ENCODE measurements at places on chromosomes 1 and 21.

DNA sequence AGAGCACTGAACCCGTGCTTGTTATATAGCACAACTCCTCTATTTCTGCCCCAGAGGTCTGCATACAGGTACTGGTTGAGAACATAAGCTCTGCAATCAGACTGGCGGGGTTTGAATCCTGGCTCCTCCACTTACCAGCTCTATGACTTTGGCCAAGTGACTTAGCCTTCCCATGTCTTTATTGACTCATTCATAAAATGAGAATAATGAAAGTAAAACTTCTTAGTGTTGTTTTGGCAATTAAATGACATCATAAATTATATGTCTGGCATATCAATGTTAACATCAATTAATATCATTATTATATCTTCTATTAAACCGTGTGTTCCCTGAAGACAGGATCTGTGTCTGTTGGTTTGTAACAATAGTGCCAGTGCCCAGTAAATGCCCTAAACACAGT, 4.3 kb downstream of the INKA2 start:
- no peak for DNase-seq

DNA sequence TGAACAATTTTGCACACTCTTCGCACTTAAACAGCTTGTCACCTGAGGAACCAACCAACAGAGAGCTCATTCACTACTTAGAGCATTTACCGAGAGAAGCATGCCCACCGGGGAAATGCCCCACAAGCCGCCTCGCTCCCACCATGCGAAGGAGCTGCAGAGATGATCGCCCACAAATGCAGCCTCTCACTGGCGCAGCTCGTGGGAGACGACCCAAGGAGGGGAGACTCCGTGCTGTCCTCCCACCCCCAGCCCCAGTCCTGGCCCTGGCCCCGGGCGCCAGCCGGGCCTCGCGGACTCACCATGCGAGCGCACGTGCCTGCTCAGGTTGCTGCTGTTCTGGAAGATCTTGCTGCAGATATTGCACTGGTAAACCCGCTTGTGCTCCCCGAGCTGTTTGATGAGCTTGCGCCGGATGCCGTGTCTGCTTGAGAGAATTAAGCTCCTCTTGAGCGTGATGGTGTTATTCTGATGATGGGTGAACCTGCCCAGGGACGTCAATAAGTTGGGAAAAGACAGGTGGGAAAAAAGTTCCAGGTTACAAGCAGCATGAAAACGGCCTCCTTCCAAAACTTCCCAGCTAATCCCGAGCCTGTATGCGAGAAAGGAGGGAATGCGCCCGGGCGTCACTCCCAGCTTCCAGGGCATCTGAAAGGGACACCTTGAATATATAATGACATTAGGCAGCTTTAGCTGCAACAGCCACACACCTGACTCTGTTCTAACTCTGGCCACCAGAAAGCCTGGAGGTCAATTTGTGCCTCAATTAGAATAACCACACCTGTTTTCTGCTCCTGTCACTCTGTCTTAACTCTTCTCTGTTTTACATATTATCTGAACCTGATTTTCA, 42.8 kb downstream of the PRDM15 start:
- DNase-seq: no peak

DNA sequence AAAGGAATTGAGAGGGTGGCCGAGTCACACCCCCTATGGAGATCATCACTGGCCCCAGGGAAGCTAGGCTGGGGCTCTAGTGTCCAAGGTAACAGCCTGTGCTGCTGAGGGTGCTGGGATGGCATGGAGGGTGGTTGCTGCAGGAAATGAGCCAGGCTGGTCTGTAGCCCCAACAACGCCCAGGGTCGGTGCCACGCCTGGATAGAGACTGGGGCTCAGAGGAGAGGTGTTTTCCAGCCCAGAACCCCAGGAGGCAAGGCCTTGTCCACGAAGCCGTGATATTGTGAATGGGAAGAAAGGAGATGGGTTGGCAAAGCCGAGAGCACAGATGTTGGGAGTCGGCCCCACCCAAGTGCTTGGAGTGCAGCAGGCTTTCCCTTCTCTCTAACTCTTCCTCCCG, 68.9 kb upstream of the ACTRT2 start:
- no peak for DNase-seq

GRCh38 chr1:223756806-223757700, 44.7 kb downstream of the CAPN2 start:
- no peak for DNase-seq

- DNase-seq: no peak
These were observed 500.4 kb downstream of the PTPRU start for GRCh38 chr1:29736582-29737188.

GRCh38 chr1:13543451-13544220, 29.8 kb upstream of the LRRC38 start:
- DNase-seq: peak; percentile 45

GRCh38 chr1:180633057-180634056, 1.5 kb downstream of the XPR1 start:
- DNase-seq: no peak

DNA sequence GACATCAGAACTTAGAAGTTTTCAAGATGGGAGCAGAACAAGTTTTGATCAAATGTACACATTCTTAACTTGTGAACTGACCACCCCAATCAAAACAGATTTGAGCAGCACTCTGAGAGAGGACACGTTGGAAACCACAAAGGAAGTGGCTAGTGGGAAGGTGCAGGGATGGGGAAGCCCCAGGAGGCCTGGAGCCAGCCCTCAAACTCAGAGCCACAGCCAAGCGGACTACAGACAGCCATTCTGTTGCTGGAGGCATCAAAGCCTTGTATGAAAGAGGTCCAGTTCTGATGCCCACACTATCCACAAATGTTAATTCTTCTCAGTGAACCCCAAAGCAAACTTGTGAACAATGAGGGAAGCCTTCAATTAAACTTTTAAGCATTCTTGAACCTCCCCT, 143.6 kb upstream of the RAB4A start:
- DNase-seq: peak; percentile 34

DNA sequence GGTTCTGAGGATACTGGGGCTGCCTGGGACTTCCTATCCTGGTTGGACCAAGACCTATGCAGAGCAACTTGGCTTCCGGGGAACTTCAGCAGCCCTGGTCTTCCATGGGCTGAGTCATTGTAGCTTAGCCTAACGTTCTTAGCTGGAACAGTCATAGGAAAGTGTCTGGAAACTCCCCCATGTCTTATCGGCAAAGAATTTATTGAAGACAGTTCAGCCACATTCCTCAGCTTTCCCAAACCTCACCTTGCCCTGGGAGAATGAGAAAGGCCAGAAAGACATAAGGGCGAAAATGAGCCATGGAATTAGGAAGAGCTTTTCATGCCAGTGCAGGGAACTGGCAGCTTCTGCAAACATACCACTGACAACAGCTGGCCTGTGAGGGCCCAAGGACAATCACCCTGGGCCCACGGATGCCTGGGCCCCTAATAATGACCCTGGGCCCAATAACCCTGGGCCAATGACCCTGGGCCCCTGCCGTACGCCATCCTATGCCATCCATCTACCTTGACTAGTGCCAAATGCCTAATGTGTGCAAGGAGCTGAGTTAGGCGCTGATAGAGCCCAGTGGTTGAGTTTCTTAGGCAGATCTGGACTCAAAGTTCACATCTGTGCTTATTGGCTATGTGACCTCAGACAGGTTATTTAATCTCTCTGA, 114.4 kb upstream of the GADD45A start:
- no peak for DNase-seq

DNA sequence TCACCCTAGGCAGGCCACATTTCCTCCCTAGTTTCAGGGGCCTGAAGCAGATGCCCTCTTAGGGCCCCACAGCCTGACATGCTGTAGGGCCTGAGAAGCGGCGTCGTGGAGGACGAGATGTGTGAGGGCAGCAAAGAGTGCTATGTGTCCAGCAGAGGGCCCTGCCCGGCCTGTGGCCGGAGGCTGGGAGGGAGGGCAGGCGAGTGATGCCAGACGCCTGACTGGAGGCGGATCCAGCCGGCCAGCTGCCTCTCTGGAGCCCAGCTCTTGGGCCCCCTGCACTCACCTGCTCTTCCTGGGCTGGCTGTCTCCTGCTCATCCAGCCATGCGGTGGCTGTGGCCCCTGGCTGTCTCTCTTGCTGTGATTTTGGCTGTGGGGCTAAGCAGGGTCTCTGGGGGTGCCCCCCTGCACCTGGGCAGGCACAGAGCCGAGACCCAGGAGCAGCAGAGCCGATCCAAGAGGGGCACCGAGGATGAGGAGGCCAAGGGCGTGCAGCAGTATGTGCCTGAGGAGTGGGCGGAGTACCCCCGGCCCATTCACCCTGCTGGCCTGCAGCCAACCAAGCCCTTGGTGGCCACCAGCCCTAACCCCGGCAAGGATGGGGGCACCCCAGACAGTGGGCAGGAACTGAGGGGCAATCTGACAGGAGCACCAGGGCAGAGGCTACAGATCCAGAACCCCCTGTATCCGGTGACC, at the start of gene GPR37L1:
GPR37L1 (plus strand) TSS at position 279 of the 697 bp plus-strand sequence; CDS start at position 326, 47 bp downstream.
- DNase-seq: peak; percentile 78

- no peak for DNase-seq
These were observed 53.9 kb upstream of the PTGFRN start for GRCh38 chr1:116855773-116856201.

DNA sequence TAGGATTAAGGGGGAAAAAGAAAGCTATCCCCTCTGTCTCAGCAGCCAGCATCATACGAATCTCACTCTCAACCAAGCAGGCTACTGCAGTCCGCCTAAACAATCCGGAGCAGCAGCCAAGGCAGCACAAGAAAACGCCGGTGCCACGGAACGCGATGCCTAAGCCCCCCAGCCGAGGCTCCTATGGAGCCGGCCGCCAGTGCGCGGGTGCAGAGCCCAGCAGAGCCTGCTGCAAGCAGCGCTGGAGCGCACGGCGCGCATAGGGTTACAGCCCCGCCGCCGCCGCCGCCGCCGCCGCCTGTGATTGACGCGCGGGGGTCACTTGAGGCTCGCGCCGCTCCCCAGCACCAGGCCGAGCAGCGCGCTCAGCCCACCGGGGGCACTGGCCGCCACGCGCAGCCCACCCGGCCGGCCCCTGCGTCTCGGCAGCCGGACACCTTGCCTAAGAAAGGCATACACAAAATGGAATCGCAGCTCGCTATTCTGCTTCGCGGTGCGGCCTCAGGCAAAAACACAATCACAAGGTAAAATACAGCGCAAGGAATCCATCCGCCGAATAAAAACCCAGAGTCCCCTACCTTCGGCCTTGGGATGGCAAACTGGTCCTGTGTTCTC, 780 bp downstream of the HIVEP3 start:
- peak; percentile 60 for DNase-seq

DNA sequence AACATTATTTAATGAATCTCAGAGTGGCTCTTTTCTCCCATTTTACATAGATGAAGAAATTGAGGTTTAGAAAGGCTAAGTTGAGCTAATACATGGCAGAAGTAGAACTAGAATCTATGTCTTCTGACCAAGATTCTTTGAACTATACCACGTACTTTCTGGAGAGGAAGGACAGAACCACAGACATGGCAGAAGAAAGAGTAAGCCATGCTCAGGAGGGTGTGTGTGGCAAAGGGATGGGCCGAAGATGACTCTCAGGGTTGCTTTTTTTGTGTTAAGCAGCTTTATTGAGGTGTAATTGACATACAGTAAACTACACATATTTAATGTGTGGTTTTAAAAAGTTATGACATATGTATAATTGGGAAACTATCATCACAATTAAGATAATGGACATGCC, 69.5 kb downstream of the PEX14 start:
- no peak for DNase-seq

DNA sequence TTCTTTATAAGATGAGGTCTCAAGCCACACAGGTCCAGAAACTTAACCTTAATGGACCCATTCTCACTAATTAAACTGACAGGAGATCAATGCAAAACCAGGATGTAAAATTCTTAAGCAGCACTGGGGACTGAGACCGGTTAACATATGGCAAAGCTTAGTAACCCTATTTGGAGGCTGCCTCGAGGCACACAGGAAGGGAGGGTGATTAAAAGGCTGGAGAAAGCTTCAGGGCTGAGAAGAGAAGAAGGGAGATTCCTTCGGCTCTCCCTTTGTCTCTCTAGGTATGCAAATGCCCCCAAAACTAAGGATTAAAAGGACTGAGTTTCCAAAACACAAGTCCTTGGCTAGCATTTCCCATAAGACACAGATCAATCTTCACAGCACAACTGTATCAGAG, 120.8 kb upstream of the DSCAM start:
- DNase-seq: no peak

DNA sequence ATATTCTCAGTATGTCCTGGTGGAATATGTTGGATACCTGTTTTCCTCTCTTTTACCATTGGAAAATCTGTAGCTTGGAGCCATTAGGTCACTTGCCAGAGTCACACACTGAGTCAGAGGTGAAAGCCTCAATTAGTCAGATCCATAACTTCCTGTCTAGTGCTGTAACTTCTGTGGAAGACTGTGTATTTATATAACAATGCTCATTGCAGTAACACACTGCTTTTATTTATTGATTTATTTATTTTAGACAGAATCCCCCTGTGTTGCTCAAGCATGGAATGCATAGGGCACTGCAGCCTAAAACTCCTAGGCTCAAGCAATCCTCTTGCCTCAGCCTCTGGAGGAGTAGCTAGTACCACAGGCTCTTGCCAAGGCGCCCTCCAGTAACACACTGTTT, 1.3 kb upstream of the DOCK7 start:
- no peak for DNase-seq

DNA sequence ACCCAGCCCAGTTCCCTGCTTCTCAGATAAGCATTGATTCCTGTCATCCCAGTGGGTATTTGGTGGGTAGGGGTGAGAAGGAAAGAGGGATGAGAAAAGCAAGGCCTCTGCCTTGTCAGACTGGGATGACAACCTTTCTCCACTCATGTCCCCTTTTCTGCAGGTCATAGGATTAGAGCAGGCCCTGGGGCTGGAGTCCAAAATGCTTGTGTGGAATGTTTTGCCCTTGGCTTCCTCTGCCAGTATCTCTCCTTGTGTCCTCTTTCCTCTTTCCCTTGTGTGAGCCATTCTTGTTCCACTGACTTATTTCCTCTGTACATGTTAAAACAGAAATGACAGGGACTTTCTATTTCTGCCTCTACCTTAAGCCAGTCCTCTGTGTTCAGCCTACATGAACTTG, 4.1 kb downstream of the ATP2B4 start:
- DNase-seq: no peak

GRCh38 chr1:37726751-37727585, 34.7 kb downstream of the CDCA8 start:
- DNase-seq: no peak

DNA sequence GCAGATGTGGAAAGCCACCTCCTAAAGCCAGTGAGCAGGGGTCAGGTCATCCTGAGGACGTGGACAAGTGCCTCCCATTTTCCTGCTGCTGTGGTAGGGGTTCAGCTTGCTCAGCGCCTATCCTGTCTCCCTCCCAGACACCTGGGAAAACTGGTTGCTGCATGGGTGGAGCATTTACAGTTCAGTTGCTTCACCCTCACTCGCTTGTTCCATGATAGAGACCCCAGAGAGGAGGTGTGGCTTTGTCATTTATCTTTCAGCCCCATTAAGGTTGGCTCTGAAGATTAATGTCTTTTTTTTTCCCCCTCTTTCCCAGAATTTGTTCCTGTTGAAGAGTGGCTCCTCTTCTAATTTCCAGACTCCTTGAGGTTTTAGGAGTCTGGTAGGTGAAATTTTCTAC, 9.2 kb downstream of the VANGL1 start:
- no peak for DNase-seq

GRCh38 chr1:184941410-184941733, 32.9 kb downstream of the NIBAN1 start:
- DNase-seq: no peak

- DNase-seq: no peak
These were observed 2.4 kb downstream of the ACTA1 start for GRCh38 chr1:229431284-229432115.

Measured in hypothalamus (tissue), 51 donors.